Activated naive CD8-positive, alpha-beta T cell treated with anti-CD3 and anti-CD28 coated beads, Interleukin-2, amount 50 U/mL, for 24 hours (primary cell): ENCODE measurements at places on chromosomes 13 and 19.
A peak's percentile ranks its signal among the peaks of the same experiment; 100 is the strongest.

GRCh38 chr19:5790559-5791520 lies at the start of gene DUS3L:
Gene DUS3L (minus strand): TSS chr19:5791163. CDS start chr19:5791141, 22 bp downstream.
- DNase-seq: peak; percentile 98

- no peak for DNase-seq
These were observed 6.5 kb downstream of the ZNF426 start for GRCh38 chr19:9531933-9532332.

- no peak for DNase-seq
These were observed 6.5 kb downstream of the BRME1 start for GRCh38 chr19:13899393-13899792.

- DNase-seq: peak; percentile 32
These were observed 9.5 kb downstream of the NR2F6 start for GRCh38 chr19:17235971-17236777.

- DNase-seq: no peak
These were observed 337.0 kb upstream of the SLC10A2 start for GRCh38 chr13:103403148-103403740.

DNA sequence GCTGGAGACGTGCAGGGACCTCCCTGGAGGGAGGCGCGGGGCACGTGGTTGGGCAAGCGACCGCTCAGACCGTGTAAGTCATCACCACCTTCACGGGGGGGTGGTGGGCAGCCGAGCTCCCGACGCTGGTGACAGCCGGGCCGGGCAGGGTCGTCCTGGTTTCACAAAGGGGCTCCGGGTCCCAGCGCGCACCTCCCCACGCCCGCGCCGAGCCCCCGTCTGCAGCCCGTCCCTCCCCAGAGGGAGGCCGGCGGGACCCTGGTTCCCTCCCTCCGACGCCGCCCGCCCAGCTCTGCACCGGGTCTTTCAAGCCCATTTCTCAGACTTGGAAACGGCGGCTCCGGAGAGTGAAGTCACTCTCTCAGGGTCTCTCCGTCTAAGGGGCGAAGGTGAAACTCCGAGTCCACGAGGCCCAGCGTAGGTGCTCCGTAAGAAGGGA lies 729 bp upstream of the ARID3A start:
- no peak for DNase-seq

GRCh38 chr13:48725271-48725670 lies 71.5 kb downstream of the CYSLTR2 start:
- DNase-seq: no peak

- no peak for DNase-seq
These were observed 104.4 kb downstream of the DNAJC15 start for GRCh38 chr13:43127827-43128226.

DNA sequence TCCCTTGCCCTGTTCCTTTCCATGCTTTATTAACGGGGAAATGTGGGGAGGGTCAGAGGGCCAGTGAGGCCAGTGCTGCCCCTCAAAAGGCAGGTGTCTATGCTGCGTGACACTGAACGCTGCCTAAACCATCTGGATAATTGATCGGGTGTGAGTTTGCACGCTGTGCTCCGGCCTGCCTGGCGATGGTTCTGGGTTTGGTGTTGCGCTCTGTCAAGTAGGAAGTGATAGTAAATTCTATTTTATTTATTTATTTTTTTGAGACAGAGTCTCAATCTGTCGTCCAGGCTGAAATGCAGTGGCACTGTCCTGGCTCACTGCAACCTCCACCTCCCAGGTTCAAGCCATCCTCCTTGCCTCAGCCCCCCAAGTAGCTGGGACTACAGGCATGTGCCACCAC lies 86.5 kb downstream of the ATP11A start:
- no peak for DNase-seq

DNA sequence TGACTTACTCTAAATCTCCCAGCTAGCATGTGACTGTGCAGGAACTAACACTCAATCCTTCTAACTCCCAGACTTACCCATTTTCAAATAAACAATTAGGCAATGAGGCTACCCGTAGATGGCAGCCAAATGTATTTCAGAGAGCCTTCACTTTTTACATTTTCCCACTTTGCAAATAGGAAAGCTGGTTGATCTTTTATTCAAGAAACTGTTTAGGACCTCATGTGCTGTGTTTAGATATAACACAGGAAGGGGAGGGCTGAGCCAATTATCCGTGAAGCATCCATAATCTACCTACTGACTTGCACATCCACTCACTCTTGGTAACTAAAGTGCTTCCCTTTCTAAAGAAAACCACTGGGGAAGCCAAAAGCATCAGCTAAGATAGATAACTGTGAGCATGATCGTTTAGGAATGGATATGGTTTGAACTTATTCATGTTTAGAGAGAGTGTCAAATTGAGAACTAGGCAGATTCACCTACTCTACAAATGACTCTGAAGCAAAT lies 33.4 kb downstream of the MBNL2 start:
- no peak for DNase-seq

- peak; percentile 71 for DNase-seq
These were observed 20.0 kb upstream of the ERCC1 start for GRCh38 chr19:45443462-45444317.

GRCh38 chr13:30816736-30817135 lies 81.4 kb downstream of the ALOX5AP start:
- no peak for DNase-seq

DNA sequence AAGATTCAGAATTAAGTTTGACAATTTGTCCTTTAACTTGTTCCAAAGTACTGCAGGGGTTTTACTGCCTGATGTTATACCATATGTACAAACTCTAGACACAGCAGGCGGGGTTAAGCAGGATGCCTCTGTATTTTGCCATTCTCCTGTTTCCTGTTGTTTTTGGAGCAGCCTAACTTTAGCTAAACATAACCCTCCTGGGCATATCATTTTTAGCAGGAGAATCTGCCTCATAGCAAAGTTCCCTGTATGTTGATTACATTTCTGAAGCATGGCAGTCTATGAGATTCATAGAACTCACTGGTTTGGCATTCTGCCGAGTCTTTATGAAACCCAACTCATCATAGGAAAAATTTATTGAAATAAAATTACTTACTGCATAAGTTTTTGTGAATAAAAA lies 5.2 kb downstream of the LHFPL6 start:
- no peak for DNase-seq

GRCh38 chr13:52159159-52159982 lies at the start of gene NEK3:
Gene NEK3 (minus strand): TSS chr13:52159597. CDS start chr13:52156191, 3,406 bp downstream.
- DNase-seq: peak; percentile 50

GRCh38 chr19:38375748-38376147 lies 1.4 kb downstream of the PSMD8 start:
- no peak for DNase-seq

DNA sequence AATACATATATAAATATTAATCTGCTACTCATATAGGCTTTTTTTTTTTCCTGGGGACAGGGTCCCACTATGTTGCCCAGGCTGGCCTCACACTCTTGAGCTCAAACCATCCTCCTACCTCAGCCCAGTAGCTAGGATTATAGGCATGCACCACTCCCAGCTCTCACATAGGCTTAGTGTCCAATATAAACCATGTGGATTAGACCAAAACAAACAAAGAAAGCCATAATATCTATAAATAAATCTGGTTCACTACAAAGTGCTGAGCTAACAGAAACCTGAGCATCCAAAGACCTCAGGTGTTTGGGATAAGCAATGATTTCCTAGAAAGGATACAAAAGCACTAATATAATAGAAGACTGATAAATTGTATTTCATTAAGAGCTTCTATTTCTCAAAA lies 26.0 kb downstream of the TBC1D4 start:
- no peak for DNase-seq

DNA sequence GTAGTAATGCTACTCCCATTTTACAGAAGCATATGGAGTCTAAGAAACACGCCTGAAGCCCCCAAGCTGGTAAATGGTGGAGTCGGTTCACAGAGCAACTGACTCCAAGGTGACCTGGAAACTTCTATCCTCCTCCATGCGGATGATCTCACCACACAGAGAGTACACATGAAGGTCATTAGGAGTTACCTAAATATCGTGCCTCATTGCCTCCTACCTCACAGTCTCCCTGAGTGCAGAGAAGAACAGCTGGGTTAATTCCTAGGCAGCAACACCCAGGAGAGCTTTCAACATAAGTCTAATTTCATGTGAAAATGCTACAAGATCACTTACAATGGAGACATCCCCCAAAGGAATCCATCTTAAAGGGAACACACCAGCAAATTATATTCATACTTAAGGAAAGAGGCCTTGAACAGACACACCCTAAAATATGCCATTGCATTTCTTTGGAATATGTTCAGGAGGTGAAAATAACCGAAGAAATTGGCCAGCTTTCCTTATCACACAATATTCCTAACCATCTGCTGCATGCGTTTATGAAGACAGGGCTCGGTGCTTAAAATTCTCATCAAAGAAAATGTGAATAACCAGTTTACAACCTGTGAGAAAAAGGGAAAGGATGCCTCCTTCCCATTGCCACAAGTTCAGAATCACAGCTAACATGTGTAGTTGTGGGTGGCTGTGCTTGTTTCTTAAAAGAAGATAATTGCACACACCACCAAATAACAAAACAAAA lies 203.6 kb upstream of the NBEA start:
- DNase-seq: no peak

- DNase-seq: no peak
These were observed 10.2 kb downstream of the STXBP2 start for GRCh38 chr19:7647156-7647555.

- DNase-seq: no peak
These were observed 11.1 kb downstream of the UQCRFS1 start for GRCh38 chr19:29201855-29202254.

- no peak for DNase-seq
These were observed 308.8 kb upstream of the PCDH9 start for GRCh38 chr13:67538906-67539305.
